CD4-positive, alpha-beta T cell (primary cell): ENCODE measurements at places on chromosomes 2 and 18.

DNA sequence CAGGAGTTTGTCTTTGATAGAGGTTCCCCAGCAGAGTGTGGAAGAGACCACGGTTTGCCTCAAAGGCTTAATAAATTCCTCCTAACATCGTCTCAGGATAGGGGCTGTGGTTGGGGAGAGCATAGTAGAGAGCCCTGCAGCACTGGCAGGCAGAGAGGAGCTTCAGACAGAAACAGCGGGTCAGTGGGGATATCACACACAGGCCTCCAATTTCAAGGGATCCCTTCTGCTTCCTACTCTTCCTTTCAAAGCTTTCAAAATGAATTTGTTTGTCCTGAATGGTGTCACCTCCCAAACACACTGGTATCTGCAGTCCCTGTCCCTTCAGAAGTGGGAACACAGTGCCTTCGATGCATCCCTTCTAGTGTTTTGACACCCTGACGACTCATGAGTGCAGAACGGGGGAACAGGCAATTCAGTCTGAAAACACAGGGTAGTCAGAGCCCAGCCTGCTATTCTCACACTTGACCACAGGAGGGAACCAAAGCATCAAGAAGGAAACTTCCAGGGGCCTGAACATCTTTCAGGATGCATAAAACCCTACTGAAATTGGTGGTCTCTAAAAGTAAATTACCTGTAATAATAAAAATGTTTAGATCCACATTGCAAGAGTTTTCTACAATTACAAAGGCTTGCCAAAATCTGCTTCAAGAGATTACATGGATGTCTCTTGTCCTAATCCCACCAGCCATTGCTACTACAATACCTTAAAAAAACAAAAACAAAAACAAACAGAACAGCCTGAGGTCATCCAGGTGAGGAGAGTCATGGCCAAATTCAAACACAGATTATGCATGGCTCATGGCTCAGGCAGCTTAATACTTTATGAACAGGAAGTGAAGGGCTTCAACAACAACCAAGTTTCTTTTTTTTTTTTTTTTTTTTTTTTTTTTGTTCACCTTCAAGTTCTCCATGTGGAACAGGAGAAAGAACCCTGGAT lies 49.8 kb downstream of the SLC14A2 start:
- H3K27ac ChIP-seq: no peak overlapping the region
- peak; percentile 48 for DNase-seq
- peaks cover 53% of the 10 kb centered on the region for H3K4me1 ChIP-seq
- no peaks in the 10 kb centered on the region for H3K36me3 ChIP-seq

GRCh38 chr2:214934006-214934405 lies 124.5 kb upstream of the BARD1 start:
- no peak overlapping the region for H3K27ac ChIP-seq
- no peaks in the 10 kb centered on the region for H3K27me3 ChIP-seq
- no peaks in the 10 kb centered on the region for H3K36me3 ChIP-seq
- H3K4me3 ChIP-seq: no peak overlapping the region
- H3K4me1 ChIP-seq: no peaks in the 10 kb centered on the region

DNA sequence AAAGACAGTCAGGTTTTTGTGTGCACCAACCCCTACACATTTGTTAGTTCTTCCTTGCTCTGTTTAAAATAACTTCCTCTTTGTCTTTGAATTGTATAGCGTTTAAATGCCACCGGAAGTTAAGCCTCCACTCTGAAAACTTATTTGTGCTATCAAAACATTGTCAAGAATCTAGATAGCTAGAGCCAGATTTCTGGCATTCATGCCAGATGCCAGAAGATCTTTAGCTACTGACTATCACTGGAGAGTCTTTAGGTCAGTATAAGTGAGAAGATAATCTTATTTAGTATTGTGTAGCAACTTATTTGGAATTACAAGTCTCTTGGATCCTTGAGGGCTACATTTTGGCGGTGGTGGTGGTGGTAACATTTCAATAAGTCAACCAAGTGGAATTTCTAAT lies 63.4 kb upstream of the ADAM23 start:
- no peaks in the 10 kb centered on the region for H3K36me3 ChIP-seq
- peaks cover 3% of the 10 kb centered on the region for H3K27me3 ChIP-seq
- H3K4me1 ChIP-seq: no peaks in the 10 kb centered on the region
- H3K27ac ChIP-seq: no peak overlapping the region
- no peak for DNase-seq
- no peak overlapping the region for H3K4me3 ChIP-seq

DNA sequence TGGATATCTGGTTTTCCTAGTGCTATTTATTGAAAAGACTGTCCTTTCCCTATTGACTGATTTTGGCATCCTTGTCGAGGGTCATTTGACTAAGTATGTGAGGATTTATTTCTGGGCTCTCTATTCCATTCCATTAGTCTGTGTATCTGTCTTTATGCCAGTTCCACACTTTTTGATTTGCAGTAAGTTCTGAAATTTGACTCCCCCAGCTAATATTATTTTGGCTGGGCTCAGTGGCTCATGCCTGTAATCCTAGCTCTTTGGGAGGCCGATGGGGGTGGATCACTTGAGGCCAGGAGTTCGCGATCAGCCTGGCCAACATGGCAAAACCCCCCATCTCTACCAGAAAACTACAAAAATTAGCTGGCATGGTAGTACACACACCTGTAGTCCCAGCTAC lies 46.8 kb upstream of the GAREM2 start:
- H3K27me3 ChIP-seq: no peaks in the 10 kb centered on the region
- no peak overlapping the region for H3K27ac ChIP-seq
- no peak overlapping the region for H3K4me3 ChIP-seq
- no peak for DNase-seq

DNA sequence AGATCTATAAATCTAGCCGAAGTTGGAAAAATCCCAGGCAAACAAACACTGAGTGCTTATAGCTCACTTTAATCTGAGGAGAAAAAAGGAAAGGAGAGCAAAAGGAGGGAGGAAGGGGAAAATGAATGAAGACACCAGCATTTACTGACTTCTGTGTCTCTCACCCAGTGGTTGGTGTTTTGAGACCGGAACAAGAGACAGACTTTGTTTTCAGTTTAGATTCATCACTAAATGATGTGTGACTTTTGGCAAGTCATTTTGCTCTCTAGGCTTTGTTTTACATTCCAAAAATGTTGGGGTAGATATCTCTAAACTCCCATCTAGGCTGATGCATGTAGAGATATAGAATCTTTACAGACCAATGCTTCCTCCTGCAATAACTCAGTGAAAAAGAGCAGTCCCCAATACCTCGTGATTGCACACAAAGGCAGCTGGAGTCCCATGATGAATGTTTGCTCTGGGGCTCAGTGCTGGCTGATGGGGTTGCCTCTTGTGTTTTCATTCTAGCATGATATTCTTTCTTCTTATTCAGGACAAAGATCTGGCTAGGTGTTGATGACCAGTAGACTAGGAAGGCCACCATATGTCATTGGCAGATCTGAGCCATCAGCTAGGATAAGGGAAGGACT lies 51.4 kb downstream of the TRIB2 start:
- peaks cover 5% of the 10 kb centered on the region for H3K27me3 ChIP-seq
- no peak overlapping the region for H3K27ac ChIP-seq
- DNase-seq: no peak
- H3K36me3 ChIP-seq: no peaks in the 10 kb centered on the region
- H3K4me3 ChIP-seq: no peak overlapping the region
- no peaks in the 10 kb centered on the region for H3K4me1 ChIP-seq

- no peaks in the 10 kb centered on the region for H3K36me3 ChIP-seq
- H3K27me3 ChIP-seq: no peaks in the 10 kb centered on the region
- H3K4me1 ChIP-seq: no peaks in the 10 kb centered on the region
- no peak overlapping the region for H3K4me3 ChIP-seq
- H3K27ac ChIP-seq: no peak overlapping the region
Observed at GRCh38 chr2:234979204-234980167, 27.7 kb downstream of the SH3BP4 start.

GRCh38 chr2:110770959-110771431 lies 38.6 kb downstream of the ACOXL start:
- no peak for DNase-seq
- no peak overlapping the region for H3K27ac ChIP-seq
- peaks cover 9% of the 10 kb centered on the region for H3K27me3 ChIP-seq
- H3K4me1 ChIP-seq: no peaks in the 10 kb centered on the region

DNA sequence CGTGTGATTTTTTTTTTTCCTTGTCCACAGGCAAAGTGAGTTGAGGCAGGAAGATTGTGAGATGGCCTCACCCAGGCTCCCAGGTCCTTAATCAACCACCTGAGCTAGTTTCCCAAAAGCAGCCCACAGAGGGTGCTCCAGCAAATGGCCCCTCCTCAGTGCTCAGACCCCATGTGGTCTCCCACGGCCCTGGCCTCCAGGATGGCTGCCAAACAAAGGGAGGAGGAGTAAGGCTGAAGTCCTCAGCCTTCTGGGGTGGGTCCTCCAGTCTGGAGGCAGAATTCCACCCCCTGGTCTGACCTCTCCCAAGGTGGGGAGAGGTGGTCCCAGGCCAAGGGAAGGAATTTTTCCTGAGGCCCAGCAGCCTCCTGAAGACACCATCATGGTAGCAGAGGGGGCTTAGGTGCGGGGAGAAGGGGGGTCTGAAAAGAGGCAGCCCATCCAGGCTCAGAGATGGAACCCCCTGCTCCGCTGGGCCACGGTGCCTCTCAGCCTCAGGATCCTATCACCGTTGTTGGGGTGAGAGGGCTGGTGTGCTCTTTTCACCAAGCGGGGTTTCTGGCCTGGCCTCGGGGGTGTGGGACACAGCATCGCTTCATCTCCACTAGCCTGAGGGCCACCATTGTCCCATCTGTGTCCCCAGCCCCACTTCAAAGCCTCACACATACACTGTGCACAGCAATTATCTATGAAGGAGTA lies 2.3 kb downstream of the NGEF start:
- H3K4me3 ChIP-seq: no peak overlapping the region
- no peak for DNase-seq
- no peaks in the 10 kb centered on the region for H3K27me3 ChIP-seq
- H3K27ac ChIP-seq: no peak overlapping the region
- H3K36me3 ChIP-seq: no peaks in the 10 kb centered on the region
- no peaks in the 10 kb centered on the region for H3K4me1 ChIP-seq

- H3K4me3 ChIP-seq: no peak overlapping the region
- H3K36me3 ChIP-seq: peaks cover 28% of the 10 kb centered on the region
- no peak for DNase-seq
- no peak overlapping the region for H3K27ac ChIP-seq
- H3K4me1 ChIP-seq: no peaks in the 10 kb centered on the region
Observed at GRCh38 chr2:241493092-241493491, 15.3 kb downstream of the STK25 start.

DNA sequence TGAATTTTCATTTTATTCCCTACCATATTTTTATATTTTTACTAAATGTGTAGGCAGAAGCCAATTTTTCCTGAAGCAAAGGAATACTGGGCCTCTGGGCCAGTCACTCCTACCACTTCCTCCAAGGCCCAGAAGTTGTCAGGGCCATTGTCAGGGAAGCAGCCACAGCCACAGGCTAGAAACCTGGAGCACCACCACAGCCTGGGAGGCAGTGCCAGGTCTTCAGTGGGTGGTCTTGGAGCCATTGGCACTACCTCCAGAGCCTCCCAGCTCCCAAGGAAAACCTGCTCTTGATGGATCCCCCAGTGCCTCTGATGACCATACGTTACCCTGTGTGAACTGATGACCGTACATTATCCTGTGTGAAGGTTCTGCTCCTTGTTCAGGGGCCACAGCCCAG lies 135.6 kb upstream of the SP5 start:
- H3K36me3 ChIP-seq: no peaks in the 10 kb centered on the region
- H3K4me3 ChIP-seq: no peak overlapping the region
- no peaks in the 10 kb centered on the region for H3K4me1 ChIP-seq
- H3K27ac ChIP-seq: no peak overlapping the region
- H3K27me3 ChIP-seq: peaks cover 3% of the 10 kb centered on the region

GRCh38 chr2:72182547-72182946 lies 34.9 kb upstream of the CYP26B1 start:
- H3K36me3 ChIP-seq: peaks cover 13% of the 10 kb centered on the region
- no peaks in the 10 kb centered on the region for H3K4me1 ChIP-seq
- no peak overlapping the region for H3K27ac ChIP-seq
- H3K4me3 ChIP-seq: no peak overlapping the region
- no peak for DNase-seq
- H3K27me3 ChIP-seq: no peaks in the 10 kb centered on the region

GRCh38 chr2:55555977-55556376 lies 36.5 kb downstream of the CFAP36 start:
- H3K4me1 ChIP-seq: no peaks in the 10 kb centered on the region
- H3K27ac ChIP-seq: no peak overlapping the region
- H3K27me3 ChIP-seq: no peaks in the 10 kb centered on the region

GRCh38 chr18:11159844-11160243 lies 10.5 kb upstream of the PIEZO2 start:
- H3K27me3 ChIP-seq: no peaks in the 10 kb centered on the region
- no peak overlapping the region for H3K27ac ChIP-seq
- H3K4me3 ChIP-seq: no peak overlapping the region
- no peaks in the 10 kb centered on the region for H3K4me1 ChIP-seq
- no peaks in the 10 kb centered on the region for H3K36me3 ChIP-seq
- DNase-seq: no peak

- no peaks in the 10 kb centered on the region for H3K27me3 ChIP-seq
- no peak for DNase-seq
- no peaks in the 10 kb centered on the region for H3K4me1 ChIP-seq
- H3K36me3 ChIP-seq: no peaks in the 10 kb centered on the region
- H3K27ac ChIP-seq: no peak overlapping the region
Observed at GRCh38 chr2:83901317-83901716, 557.8 kb downstream of the SUCLG1 start.

GRCh38 chr2:199378948-199379650 lies 78.6 kb downstream of the SATB2 start:
- no peaks in the 10 kb centered on the region for H3K36me3 ChIP-seq
- H3K4me3 ChIP-seq: no peak overlapping the region
- no peak for DNase-seq
- no peaks in the 10 kb centered on the region for H3K27me3 ChIP-seq
- H3K4me1 ChIP-seq: no peaks in the 10 kb centered on the region

GRCh38 chr2:210440206-210440605 lies 36.4 kb downstream of the LANCL1 start:
- H3K27me3 ChIP-seq: no peaks in the 10 kb centered on the region
- H3K4me1 ChIP-seq: no peaks in the 10 kb centered on the region
- no peak overlapping the region for H3K27ac ChIP-seq
- H3K36me3 ChIP-seq: peaks cover 71% of the 10 kb centered on the region

DNA sequence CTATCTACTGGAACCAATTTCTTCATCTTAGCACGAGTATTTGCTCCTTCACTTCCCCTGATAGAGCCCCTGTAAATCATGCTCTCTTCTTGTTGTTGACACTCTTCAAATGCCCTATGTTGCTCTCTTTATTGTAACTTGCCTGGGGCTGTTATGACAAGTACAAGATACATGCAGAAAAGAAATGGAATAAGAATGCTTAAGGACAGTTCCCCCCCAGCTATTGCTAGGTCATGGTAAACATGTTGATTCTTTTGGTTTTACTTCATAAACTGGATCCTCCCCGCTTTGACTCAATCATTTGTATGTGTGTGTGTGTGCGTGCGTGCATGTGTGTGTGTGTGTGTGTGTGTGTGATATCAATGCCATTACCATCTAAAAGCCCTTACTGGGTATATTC lies 368.5 kb upstream of the CNTNAP5 start:
- H3K36me3 ChIP-seq: no peaks in the 10 kb centered on the region
- no peak overlapping the region for H3K4me3 ChIP-seq
- no peaks in the 10 kb centered on the region for H3K27me3 ChIP-seq
- no peaks in the 10 kb centered on the region for H3K4me1 ChIP-seq

GRCh38 chr2:111194835-111195621 lies 74.3 kb downstream of the BCL2L11 start:
- DNase-seq: no peak
- H3K4me1 ChIP-seq: peaks cover 4% of the 10 kb centered on the region
- no peaks in the 10 kb centered on the region for H3K36me3 ChIP-seq
- no peak overlapping the region for H3K4me3 ChIP-seq
- H3K27me3 ChIP-seq: no peaks in the 10 kb centered on the region

GRCh38 chr2:182763311-182763912 lies 47.4 kb downstream of the DNAJC10 start:
- no peaks in the 10 kb centered on the region for H3K27me3 ChIP-seq
- peaks cover 43% of the 10 kb centered on the region for H3K36me3 ChIP-seq
- H3K27ac ChIP-seq: no peak overlapping the region
- no peak overlapping the region for H3K4me3 ChIP-seq
